ENCODE measurements at places on chromosomes 16 and 17.

- no peak for DNase-seq
Observed at GRCh38 chr17:2631211-2631610, 37.8 kb downstream of the PAFAH1B1 start.

- peak; percentile 17 for DNase-seq
Observed at GRCh38 chr17:3043737-3044365, 19.6 kb downstream of the OR1D5 start.

DNA sequence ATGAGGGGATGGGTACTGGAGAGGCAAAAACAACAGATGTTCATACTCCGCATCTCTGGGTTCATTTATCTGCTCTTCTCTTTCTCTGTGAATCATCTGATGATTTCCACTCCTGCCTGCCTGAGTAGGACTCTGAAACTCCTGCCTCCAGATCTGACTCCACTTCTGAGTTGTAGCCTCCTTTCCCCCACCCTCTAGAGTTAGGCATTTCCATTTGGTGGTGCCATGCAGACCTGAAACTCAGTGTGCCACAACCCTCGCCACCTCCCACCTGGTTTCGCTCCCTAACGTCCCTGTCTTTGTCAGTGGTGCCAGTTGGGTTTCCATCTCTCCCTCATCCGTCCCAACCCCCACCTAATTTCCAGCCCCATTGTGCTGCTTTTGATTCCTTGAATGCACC, 126.2 kb downstream of the PRKCB start:
- peak; percentile 64 for DNase-seq

DNA sequence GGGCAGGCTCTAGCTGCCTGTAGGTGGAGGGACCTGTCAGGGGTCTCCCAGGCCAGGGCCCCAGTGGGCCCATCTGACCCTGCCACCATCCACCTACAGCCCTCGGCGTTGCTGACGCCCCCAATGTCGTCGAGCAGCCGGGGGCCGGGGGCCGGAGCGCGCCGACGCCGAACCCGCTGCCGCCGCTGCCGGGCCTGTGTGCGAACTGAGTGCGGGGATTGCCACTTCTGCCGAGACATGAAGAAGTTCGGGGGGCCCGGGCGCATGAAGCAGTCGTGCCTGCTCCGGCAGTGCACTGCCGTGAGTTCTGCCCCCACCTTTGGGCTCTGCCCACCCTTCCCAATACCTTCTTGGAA, 2.2 kb downstream of the FBXL19 start:
- no peak for DNase-seq
